CD4-positive, alpha-beta T cell treated with Interleukin-15 for 1 hour (primary cell): ENCODE measurements at places on chromosomes 1 and 21.

GRCh38 chr21:44836666-44837471, 19.0 kb upstream of the SUMO3 start:
- no peak for DNase-seq

GRCh38 chr1:29457496-29458368, 221.4 kb downstream of the PTPRU start:
- DNase-seq, result no peak

- DNase-seq, result no peak
These were observed 994 bp upstream of the ACBD6 start for GRCh38 chr1:180503280-180503862.

GRCh38 chr1:58524353-58524945, 22.1 kb downstream of the OMA1 start:
- DNase-seq, result no peak

GRCh38 chr21:36027347-36027746, 33.0 kb downstream of the SETD4 start:
- DNase-seq, result no peak

DNA sequence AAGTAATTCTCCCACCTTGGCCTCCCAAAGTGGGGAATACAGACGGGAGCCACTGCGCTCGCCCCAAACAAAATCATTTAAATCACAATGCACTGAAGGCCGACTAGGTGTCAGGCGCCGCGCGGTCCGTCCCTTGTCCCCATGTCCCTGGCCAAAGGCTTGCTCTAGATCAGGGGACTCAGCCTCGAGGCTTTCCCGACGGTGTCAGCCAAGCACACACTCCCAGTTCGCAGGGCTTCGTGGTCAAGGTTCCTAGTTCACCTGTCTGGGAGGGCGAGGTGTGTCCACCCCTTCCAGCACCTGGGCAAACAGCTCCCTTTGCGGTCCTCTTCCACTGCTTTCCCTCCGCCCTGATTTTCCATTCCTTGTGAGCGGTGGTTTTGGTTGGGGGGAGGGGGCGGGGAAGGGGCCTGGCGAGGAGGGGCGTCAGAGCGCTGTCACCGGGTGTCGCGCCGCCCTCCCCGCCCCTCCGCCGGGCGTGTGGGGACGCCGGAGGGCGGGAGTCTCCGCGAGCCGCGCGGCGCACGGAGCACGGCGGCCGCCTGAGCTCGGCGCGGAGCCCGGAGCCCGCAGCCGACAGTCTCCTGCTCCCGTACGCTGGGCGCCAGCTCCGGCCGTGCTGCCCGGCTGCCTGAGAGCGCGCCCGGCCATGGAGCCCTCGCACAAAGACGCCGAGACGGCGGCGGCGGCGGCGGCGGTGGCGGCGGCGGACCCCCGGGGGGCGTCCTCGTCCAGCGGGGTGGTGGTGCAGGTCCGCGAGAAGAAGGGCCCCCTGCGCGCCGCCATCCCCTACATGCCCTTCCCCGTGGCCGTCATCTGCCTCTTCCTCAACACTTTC, at the start of gene STUM:
STUM (plus strand) TSS at position 509 of the 838 bp plus-strand sequence; CDS start at position 650, 141 bp downstream.
- no peak for DNase-seq

DNA sequence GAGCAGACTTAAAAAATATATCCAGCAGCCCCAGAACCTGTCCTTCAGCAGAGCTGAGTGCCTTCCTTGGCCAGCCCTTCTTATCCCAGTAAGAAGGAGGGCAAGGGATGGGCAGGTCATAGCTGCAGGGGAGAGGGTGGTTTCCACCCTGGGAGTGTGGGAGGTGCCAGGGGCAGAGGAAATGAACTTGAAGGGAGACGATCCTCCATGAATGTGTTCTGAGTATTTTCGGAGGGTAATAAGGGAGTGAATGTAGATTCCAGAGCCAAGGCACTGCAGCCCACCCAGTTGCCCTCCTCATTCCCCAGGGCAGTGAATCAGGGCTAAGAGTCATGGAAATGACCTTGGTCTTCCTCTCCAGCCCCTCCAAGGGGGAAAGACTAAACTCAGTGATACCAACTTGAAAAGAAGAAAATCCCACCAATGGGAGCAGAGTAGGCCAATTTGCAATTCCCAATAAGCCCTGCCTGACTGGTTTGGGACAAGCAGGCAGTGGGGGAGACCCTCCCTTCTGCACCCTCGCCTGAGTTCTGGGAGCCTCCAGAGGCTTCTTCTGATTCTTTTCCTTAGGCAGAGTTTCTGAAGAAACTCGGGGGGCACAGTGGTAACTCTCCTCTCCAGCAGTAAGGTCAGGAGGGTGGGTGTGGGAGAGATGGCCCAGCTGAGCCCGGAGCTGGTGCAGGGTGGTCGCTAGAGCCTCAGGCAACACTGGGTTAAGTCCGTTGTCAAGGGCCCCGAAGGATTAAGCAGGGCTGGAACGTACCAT, 4.2 kb downstream of the MYOG start:
- DNase-seq, result no peak

GRCh38 chr1:93631626-93632365, 49.8 kb downstream of the BCAR3 start:
- no peak for DNase-seq

DNA sequence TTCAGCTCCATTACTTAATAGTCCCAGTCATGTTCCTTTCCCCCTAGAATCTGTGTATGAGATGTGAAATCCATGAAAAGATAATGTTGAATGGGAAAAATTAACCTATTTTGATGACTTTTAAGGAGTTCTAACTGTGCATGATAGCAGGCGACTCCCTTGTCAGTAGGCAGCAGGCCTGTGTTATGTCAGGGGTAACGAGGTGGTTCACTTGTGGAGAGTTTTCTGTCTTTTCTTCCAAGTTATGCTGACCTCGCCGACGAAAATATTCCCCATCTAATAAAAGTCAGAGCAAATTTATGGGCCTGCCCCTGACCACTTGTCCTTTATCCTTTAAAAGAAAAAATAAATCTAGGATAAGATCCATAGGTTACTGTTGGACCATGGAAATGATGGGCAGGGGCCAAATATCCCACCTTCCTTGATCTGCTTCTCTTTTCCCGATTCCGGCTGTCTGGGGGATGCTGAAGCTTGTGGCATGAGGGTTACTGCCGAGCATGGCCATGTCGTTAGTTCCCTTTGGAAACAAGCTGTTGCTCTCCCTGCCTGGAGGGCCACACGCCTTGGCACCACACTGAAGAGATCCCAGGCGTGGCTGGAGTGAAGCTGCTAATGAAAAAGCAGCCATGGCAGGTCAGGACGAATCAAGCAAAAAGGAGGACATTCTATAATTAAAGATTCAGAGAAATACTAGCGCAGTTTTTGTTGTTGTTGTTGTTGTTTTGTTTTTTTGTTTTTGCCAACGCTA, 93.8 kb downstream of the ROR1 start:
- no peak for DNase-seq

- no peak for DNase-seq
These were observed 77.1 kb downstream of the PBX1 start for GRCh38 chr1:164635803-164636731.

DNA sequence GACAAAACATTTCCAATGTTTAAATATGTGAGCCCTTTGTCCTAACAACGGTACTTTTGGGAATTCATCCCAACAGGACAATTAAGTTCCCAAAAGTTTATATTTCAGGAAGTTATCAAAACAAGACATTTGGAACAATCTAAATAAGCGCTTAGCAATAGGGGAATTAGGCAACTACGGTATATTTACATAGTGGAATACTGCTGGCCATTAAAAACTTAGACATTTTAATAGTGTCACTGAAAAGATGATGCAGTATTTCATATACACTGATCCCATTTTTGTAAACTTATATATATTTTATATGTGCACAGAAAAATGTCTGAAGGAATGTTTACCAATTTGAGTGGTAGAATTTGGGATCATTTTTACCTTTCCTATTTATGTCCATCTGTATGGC, 20.8 kb downstream of the UBR4 start:
- DNase-seq, result no peak
